Hair follicle dermal papilla cell (primary cell): ENCODE measurements at places on chromosomes 1 and 21. TPM values are rescaled to one million over a fixed set of nuclear protein-coding genes. Genes with fewer than 3 reads are reported as not detected.

The SLFNL1 gene
- total RNA-seq, result 0.65 and 1.2 TPM in 2 replicates

The TSPAN2 gene
- total RNA-seq, result 0.49 TPM in 1 of 2 replicates, not detected in the other

The B3GALT5 gene
- 4.3 and 5.0 TPM in 2 replicates for total RNA-seq

The CFAP141 gene
- not detected in 2 replicates for total RNA-seq

The RORC gene
- 0.12 TPM in 1 of 2 replicates, not detected in the other for total RNA-seq

The RCSD1 gene
- 0.12 TPM in 1 of 2 replicates, not detected in the other for total RNA-seq

The PIGR gene
- total RNA-seq, result under 0.01 TPM in 1 of 2 replicates, not detected in the other

The ERICH3 gene
- total RNA-seq, result not detected in 2 replicates

The IRF6 gene
- 1.1 and 2.1 TPM in 2 replicates for total RNA-seq

The PRRX1 gene
- 1,001 and 1,266 TPM in 2 replicates for total RNA-seq

The GPR52 gene
- total RNA-seq, result 1.1 and 2.4 TPM in 2 replicates

The F3 gene
- 40.7 and 47.2 TPM in 2 replicates for total RNA-seq

The SLAMF7 gene
- total RNA-seq, result not detected in 2 replicates

The PTGFRN gene
- 31.9 and 54.5 TPM in 2 replicates for total RNA-seq

The DISP1 gene
- 5.7 and 5.8 TPM in 2 replicates for total RNA-seq

The OR2T10 gene
- total RNA-seq, result not detected in 2 replicates

The BTG2 gene
- 4.5 and 5.3 TPM in 2 replicates for total RNA-seq

The SLC25A44 gene
- 15.9 and 22.9 TPM in 2 replicates for total RNA-seq

The LRRC53 gene
- not detected in 2 replicates for total RNA-seq

The ANGPTL3 gene
- under 0.01 and 0.12 TPM in 2 replicates for total RNA-seq

The PEAR1 gene
- 4.3 and 5.0 TPM in 2 replicates for total RNA-seq

The ZNF644 gene
- total RNA-seq, result 60.2 and 73.5 TPM in 2 replicates

The CLEC20A gene
- total RNA-seq, result not detected in 2 replicates

The TAL1 gene
- total RNA-seq, result not detected in 2 replicates

The RNF186 gene
- not detected in 2 replicates for total RNA-seq

The GPX7 gene
- 66.4 and 94.1 TPM in 2 replicates for total RNA-seq

The C8A gene
- total RNA-seq, result not detected in 2 replicates

The CD164L2 gene
- total RNA-seq, result not detected in 2 replicates

The CHAF1B gene
- total RNA-seq, result 1.9 and 2.3 TPM in 2 replicates

The EPHA2 gene
- total RNA-seq, result 18.2 and 18.5 TPM in 2 replicates

The TMPRSS15 gene
- total RNA-seq, result not detected in 2 replicates

The C1QB gene
- total RNA-seq, result not detected in 2 replicates

The TPTE gene
- total RNA-seq, result not detected in 2 replicates

The TRAF3IP3 gene
- total RNA-seq, result under 0.01 TPM in 1 of 2 replicates, not detected in the other

The SHISAL2A gene
- total RNA-seq, result 0.16 TPM in 1 of 2 replicates, not detected in the other

The HHAT gene
- total RNA-seq, result 7.8 and 8.1 TPM in 2 replicates

The GBP6 gene
- total RNA-seq, result 0.16 TPM in 1 of 2 replicates, not detected in the other

The S100A1 gene
- total RNA-seq, result not detected in 2 replicates

The S100A3 gene
- total RNA-seq, result 6.3 and 6.6 TPM in 2 replicates

The TIE1 gene
- total RNA-seq, result not detected in 2 replicates

The GJB3 gene
- total RNA-seq, result 0.12 and 0.16 TPM in 2 replicates

The ERMAP gene
- total RNA-seq, result 25.1 and 25.2 TPM in 2 replicates

The NUCKS1 gene
- total RNA-seq, result 160 and 181 TPM in 2 replicates

The TNFRSF18 gene
- total RNA-seq, result 0.16 TPM in 1 of 2 replicates, not detected in the other

The FGR gene
- total RNA-seq, result 0.49 and 0.61 TPM in 2 replicates

The PROX1 gene
- 0.12 and 0.16 TPM in 2 replicates for total RNA-seq

The SLX9 gene
- 9.6 and 14.8 TPM in 2 replicates for total RNA-seq

The PSMA5 gene
- 31.3 and 47.8 TPM in 2 replicates for total RNA-seq

The ATPAF1 gene
- 46.1 and 47.1 TPM in 2 replicates for total RNA-seq

The BCAN gene
- not detected in 2 replicates for total RNA-seq

The TLR5 gene
- 0.81 and 0.85 TPM in 2 replicates for total RNA-seq

The DDR2 gene
- total RNA-seq, result 472 and 517 TPM in 2 replicates

The TCP10L gene
- total RNA-seq, result under 0.01 TPM in 1 of 2 replicates, not detected in the other

The DNM3 gene
- 9.7 and 11.0 TPM in 2 replicates for total RNA-seq
